SJSA1 (cell line): ENCODE measurements at places on chromosomes 2 and 18. TPM values are rescaled to one million over a fixed set of nuclear protein-coding genes. Genes with fewer than 3 reads are reported as not detected.

DNA sequence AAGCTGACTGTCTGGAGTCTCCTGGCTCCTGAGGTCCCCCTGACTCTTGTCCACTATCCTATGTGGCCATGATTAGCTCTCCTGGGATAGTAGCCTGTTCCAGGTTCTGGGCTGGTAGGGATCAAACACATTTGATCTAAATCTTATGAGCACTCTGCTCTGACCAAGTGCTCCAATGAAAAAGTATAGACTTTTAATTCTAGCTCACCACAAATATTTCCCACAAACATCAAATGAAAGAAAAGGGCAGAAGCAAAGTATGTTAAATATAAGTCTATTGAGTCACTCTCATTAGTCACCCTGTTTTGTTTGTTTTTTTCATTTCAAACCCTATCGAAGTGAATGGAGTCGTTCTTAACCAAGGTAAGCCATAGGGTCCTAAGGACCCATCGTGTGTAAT, 39.7 kb upstream of the NEDD4L start:
- no peak for DNase-seq
- no peaks in the 10 kb centered on the region for H3K27me3 ChIP-seq
- peaks cover 30% of the 10 kb centered on the region for H3K4me1 ChIP-seq
- peak overlapping the region; percentile 76 for H3K27ac ChIP-seq
- no peak overlapping the region for H3K4me3 ChIP-seq

Gene SELENOI
- total RNA-seq: 10.1 and 17.6 TPM in 2 replicates

- no peak for DNase-seq
- H3K27ac ChIP-seq: no peak overlapping the region
- H3K36me3 ChIP-seq: peaks cover 18% of the 10 kb centered on the region
- no peaks in the 10 kb centered on the region for H3K27me3 ChIP-seq
- peaks cover 17% of the 10 kb centered on the region for H3K4me1 ChIP-seq
These were observed 6.4 kb downstream of the MARS2 start for GRCh38 chr2:197711578-197711977.

- no peaks in the 10 kb centered on the region for H3K4me1 ChIP-seq
- H3K27me3 ChIP-seq: 0 out of 2 replicates have a peak, but pooled peaks cover 3% of the 10 kb centered on the region
- no peak for DNase-seq
- H3K36me3 ChIP-seq: no peaks in the 10 kb centered on the region
- H3K27ac ChIP-seq: no peak overlapping the region
These were observed 14.9 kb upstream of the SOS1 start for GRCh38 chr2:39135690-39136259.

GRCh38 chr2:39419282-39420223, 17.5 kb downstream of the MAP4K3 start:
- H3K36me3 ChIP-seq: no peaks in the 10 kb centered on the region
- peaks cover 5% of the 10 kb centered on the region; the same call in 1 of the 2 replicates for H3K4me1 ChIP-seq
- no peak overlapping the region for H3K4me3 ChIP-seq
- no peak overlapping the region for H3K27ac ChIP-seq
- DNase-seq: no peak
- H3K27me3 ChIP-seq: no peaks in the 10 kb centered on the region

- no peak for DNase-seq
- no peaks in the 10 kb centered on the region for H3K4me1 ChIP-seq
- H3K27ac ChIP-seq: no peak overlapping the region
- H3K36me3 ChIP-seq: peaks cover 6% of the 10 kb centered on the region; the same call in 1 of the 2 replicates
- H3K4me3 ChIP-seq: no peak overlapping the region
These were observed 212.5 kb downstream of the NBAS start for GRCh38 chr2:15348636-15349035.

- no peak overlapping the region for H3K4me3 ChIP-seq
- H3K27ac ChIP-seq: no peak overlapping the region
- no peak for DNase-seq
- H3K36me3 ChIP-seq: no peaks in the 10 kb centered on the region
- no peaks in the 10 kb centered on the region for H3K27me3 ChIP-seq
These were observed 486.4 kb downstream of the FBXO15 start for GRCh38 chr18:73660931-73661856.

DNA sequence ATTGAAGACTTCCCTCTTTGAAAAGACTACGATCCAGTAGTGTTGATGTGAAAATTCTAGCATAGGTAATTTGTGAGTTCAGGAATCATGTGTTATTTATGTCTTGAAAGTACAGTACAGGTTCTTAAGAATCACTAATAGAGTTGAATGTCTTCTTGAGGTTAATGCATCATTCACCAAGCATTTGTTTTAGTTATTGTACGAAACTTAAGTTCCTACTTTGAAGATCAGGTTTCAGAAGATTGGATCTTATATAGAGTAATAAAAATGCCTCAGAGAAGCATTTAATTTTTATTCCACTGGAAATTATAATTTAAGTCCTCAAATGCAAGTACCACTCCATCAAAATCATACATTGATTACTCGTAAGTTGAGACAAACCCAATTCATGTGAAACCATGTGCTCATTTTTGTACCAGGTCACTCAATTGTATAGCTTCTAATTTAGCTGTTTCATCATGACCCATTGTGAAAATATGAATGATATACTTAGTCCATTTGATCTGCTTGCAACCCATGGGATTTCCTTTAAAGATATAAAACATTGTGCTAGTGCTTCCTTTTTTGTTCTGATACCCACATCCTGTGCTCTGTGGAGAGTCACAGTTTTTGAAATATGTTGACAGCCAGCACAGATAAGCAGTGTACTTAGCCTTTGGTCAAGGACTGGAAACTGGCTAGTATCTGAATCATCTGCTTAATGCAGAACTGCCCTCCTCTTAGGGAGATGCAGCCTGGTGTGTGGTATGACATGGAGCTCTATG, 22.5 kb upstream of the RAB27B start:
- no peak overlapping the region for H3K4me3 ChIP-seq
- H3K36me3 ChIP-seq: no peaks in the 10 kb centered on the region
- DNase-seq: no peak
- no peak overlapping the region for H3K27ac ChIP-seq
- peaks cover 5% of the 10 kb centered on the region; the same call in 1 of the 2 replicates for H3K4me1 ChIP-seq
- no peaks in the 10 kb centered on the region for H3K27me3 ChIP-seq

DNA sequence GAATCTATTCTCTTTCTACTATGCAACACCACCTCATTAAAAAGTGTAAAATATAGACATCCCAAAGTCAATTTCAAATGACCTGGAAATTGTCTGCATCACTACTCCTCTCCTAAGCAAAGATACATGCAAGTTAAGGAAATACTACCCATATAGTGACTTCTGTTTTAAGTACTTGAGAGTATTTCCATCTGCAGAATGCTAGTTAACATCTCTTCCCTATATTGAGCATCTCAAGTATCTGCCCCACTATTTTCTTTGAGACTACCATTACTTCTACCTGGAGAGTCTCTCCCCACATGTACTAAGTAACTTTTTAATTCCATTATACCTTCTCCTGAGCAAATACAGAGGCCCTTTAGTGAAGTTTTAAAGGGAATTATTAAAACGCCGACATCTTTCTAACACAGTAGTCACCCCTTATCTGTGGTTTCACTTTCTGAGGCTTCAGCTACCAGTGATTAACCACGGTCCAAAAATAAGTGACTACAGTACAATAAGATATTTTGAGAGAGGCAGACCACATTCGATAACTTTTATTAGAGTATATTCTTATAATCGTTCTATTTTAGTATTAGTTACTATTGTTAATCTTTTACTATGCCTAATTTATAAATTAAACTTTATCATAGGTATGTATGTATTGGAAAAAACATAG, 21.8 kb downstream of the CWC22 start:
- no peaks in the 10 kb centered on the region for H3K27me3 ChIP-seq
- H3K4me1 ChIP-seq: peaks cover 8% of the 10 kb centered on the region
- peaks cover 64% of the 10 kb centered on the region for H3K36me3 ChIP-seq
- H3K4me3 ChIP-seq: no peak overlapping the region
- DNase-seq: no peak
- no peak overlapping the region for H3K27ac ChIP-seq

- peaks cover 13% of the 10 kb centered on the region for H3K4me1 ChIP-seq
- no peaks in the 10 kb centered on the region for H3K27me3 ChIP-seq
- DNase-seq: no peak
- no peak overlapping the region for H3K4me3 ChIP-seq
- peak overlapping the region; percentile 39; the same call in 1 of the 2 replicates for H3K27ac ChIP-seq
- no peaks in the 10 kb centered on the region for H3K36me3 ChIP-seq
These were observed 95.7 kb upstream of the SLC39A10 start for GRCh38 chr2:195561116-195561921.

- no peak overlapping the region for H3K27ac ChIP-seq
- no peaks in the 10 kb centered on the region for H3K27me3 ChIP-seq
- no peak for DNase-seq
- no peaks in the 10 kb centered on the region for H3K4me1 ChIP-seq
These were observed 66.1 kb upstream of the NXPH2 start for GRCh38 chr2:138846216-138846821.

Gene HIBCH
- 14.5 and 16.0 TPM in 2 replicates for total RNA-seq

- no peaks in the 10 kb centered on the region for H3K27me3 ChIP-seq
- H3K36me3 ChIP-seq: no peaks in the 10 kb centered on the region
- no peak overlapping the region for H3K4me3 ChIP-seq
- no peak for DNase-seq
- H3K27ac ChIP-seq: peak overlapping the region; percentile 99
These were observed 71.6 kb upstream of the CYP1B1 start for GRCh38 chr2:38147333-38148121.

- H3K27ac ChIP-seq: peak overlapping the region; percentile 83
- H3K4me1 ChIP-seq: peaks cover 16% of the 10 kb centered on the region
- DNase-seq: peak; percentile 68
- H3K27me3 ChIP-seq: no peaks in the 10 kb centered on the region
- H3K4me3 ChIP-seq: 0 out of 2 replicates have a peak overlapping the region, but pooled peaks have one; percentile 5
These were observed 119.0 kb downstream of the ARL4C start for GRCh38 chr2:234377761-234378391.

GRCh38 chr18:8253944-8254343, 355.3 kb upstream of the RAB12 start:
- H3K4me1 ChIP-seq: peaks cover 9% of the 10 kb centered on the region
- no peaks in the 10 kb centered on the region for H3K36me3 ChIP-seq
- H3K27me3 ChIP-seq: no peaks in the 10 kb centered on the region
- no peak overlapping the region for H3K27ac ChIP-seq
